Hair follicular keratinocyte (primary cell): ENCODE measurements at places on chromosomes 5 and 9. TPM values are rescaled to one million over a fixed set of nuclear protein-coding genes. Genes with fewer than 3 reads are reported as not detected.

DBH gene
- not detected in 2 replicates for total RNA-seq

PCDHGA10 gene
- 1.3 and 1.6 TPM in 2 replicates for total RNA-seq

TAF1L gene
- not detected in 2 replicates for total RNA-seq

CCNH gene
- 45.1 and 80.2 TPM in 2 replicates for total RNA-seq

STK32A gene
- total RNA-seq = under 0.01 TPM in 1 of 2 replicates, not detected in the other

ALDH1A1 gene
- total RNA-seq = not detected in 2 replicates

INSL6 gene
- total RNA-seq = not detected in 2 replicates

PTPRD gene
- 1.6 TPM in 2 replicates for total RNA-seq

PCDHAC2 gene
- total RNA-seq = 1.1 and 1.3 TPM in 2 replicates

C5orf52 gene
- total RNA-seq = not detected in 2 replicates

ASPN gene
- total RNA-seq = 0.08 TPM in 1 of 2 replicates, not detected in the other

CNTNAP3B gene
- total RNA-seq = 1.4 and 3.5 TPM in 2 replicates

NUTM2G gene
- not detected in 2 replicates for total RNA-seq

ABO gene
- total RNA-seq = not detected in 2 replicates

LMAN2 gene
- total RNA-seq = 258 and 315 TPM in 2 replicates

AHRR gene
- total RNA-seq = 0.72 and 0.94 TPM in 2 replicates

ADGRV1 gene
- total RNA-seq = 0.39 TPM in 1 of 2 replicates, not detected in the other

KCNN2 gene
- total RNA-seq = not detected in 2 replicates

CA9 gene
- 0.23 and 2.1 TPM in 2 replicates for total RNA-seq

PCDHA9 gene
- total RNA-seq = not detected in 2 replicates

ZNG1F gene
- 4.9 and 6.5 TPM in 2 replicates for total RNA-seq

SLC25A2 gene
- total RNA-seq = not detected in 2 replicates

UBTD2 gene
- total RNA-seq = 12.4 and 13.2 TPM in 2 replicates

NR5A1 gene
- total RNA-seq = not detected in 2 replicates

KIAA0825 gene
- total RNA-seq = 1.4 and 1.6 TPM in 2 replicates

ANKRD31 gene
- total RNA-seq = under 0.01 TPM in 1 of 2 replicates, not detected in the other

PCDHB16 gene
- total RNA-seq = 0.16 TPM in 1 of 2 replicates, not detected in the other

IFNE gene
- total RNA-seq = 0.76 and 2.3 TPM in 2 replicates

PROB1 gene
- total RNA-seq = 0.78 and 2.7 TPM in 2 replicates

NELFB gene
- total RNA-seq = 45.1 and 51.7 TPM in 2 replicates

PCDHB12 gene
- total RNA-seq = not detected in 2 replicates

DPP7 gene
- total RNA-seq = 25.3 and 29.1 TPM in 2 replicates

ARL10 gene
- 2.5 and 4.8 TPM in 2 replicates for total RNA-seq

SYK gene
- 1.3 and 3.4 TPM in 2 replicates for total RNA-seq

PCDHGA7 gene
- total RNA-seq = 0.11 and 0.86 TPM in 2 replicates

SAXO1 gene
- total RNA-seq = not detected in 2 replicates

DDX4 gene
- not detected in 2 replicates for total RNA-seq

RGMB gene
- 37.3 and 40.4 TPM in 2 replicates for total RNA-seq

KIF4B gene
- total RNA-seq = not detected in 2 replicates

FOXD4L4 gene
- not detected in 2 replicates for total RNA-seq

IFNA21 gene
- total RNA-seq = not detected in 2 replicates

PCDHB5 gene
- total RNA-seq = not detected in 2 replicates

CCDC192 gene
- total RNA-seq = not detected in 2 replicates

GPR151 gene
- not detected in 2 replicates for total RNA-seq

WDR38 gene
- not detected in 2 replicates for total RNA-seq

CER1 gene
- not detected in 2 replicates for total RNA-seq
